Calu3 (cell line): ENCODE measurements at places on chromosomes 7 and 10.
A peak's percentile ranks its signal among the peaks of the same experiment; 100 is the strongest.

GRCh38 chr10:6535156-6535764 lies 44.8 kb downstream of the PRKCQ start:
- DNase-seq = no peak

DNA sequence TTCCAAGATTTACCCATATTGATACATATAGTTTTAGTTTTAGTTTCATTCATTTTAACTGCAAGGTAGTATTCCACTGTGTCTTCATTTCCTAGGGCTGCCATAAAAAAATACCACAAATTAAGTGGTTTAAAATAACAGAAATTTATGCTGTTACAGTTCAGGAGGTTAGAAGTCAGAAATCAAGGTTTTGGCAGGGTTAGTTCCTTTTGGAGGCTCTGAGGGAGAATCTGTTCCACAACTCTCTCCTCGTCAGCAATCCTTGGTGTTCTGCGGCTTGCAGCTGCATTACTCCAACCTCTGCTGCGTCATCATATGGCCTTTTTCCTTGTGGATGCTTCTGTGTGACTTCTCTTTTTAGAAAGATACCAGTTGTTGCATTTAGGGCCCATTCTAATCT lies 176.2 kb downstream of the DNAJC1 start:
- DNase-seq = no peak

DNA sequence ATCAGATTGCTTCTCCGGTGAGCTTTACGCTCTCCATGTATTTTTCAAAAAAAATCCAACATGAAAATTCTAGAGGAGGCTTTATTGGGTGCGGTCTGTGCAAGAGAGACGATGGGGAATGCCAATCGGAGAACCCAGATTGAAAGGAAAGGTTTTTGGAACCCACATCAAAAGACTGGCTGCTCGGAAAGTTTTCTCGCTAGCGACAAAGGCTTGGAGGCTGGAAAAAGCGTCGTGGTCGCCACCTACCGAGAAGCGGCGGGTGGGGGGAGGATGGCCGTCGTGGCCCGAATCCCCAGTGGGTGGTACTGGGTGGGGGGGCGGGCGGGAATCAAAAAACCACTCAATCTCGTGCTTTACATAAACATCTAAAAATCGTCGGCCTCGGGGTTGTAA lies 1.1 kb upstream of the GTF2I start:
- DNase-seq = peak; percentile 45

GRCh38 chr7:1015196-1016121 lies 28.9 kb upstream of the GPR146 start:
- DNase-seq = no peak

DNA sequence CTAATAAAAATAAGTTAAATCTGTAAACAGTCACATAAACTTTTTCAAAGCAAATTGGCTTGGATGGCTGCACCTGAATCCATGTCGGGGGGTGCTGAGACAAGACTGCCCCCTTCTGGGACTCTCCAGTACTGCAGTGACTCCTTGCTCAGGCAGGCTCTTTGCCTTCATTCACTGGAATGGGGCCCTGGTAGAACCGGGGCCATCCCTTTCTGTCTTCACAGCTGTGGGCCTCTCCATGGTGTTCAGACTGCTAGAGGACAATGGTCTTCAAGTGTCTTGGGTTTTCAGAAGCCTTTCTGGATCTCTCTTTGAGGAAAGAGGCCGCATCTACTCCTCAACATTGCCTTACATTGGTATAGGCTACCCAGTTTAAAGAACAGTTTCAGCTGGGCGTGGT lies 16.1 kb upstream of the IMPDH1 start:
- DNase-seq = peak; percentile 80

- DNase-seq = no peak
These were observed 14.1 kb upstream of the DLD start for GRCh38 chr7:107876916-107877315.
